ENCODE measurements at places on chromosomes 7 and 10. TPM values are rescaled to one million over a fixed set of nuclear protein-coding genes. Genes with fewer than 3 reads are reported as not detected.

- peak; percentile 68 for DNase-seq
- no peak overlapping the region for H3K4me3 ChIP-seq
- H3K27me3 ChIP-seq = no peaks in the 10 kb centered on the region
Measured at GRCh38 chr7:5382281-5382892, 41.2 kb downstream of the TNRC18 start.

GRCh38 chr10:117542706-117543224, at the start of gene EMX2:
EMX2 (plus strand) TSS chr10:117542746; CDS start chr10:117543268, 522 bp downstream.
- peak within 1 kb of the TSS; percentile 52 for H3K4me3 ChIP-seq
- H3K27me3 ChIP-seq = peaks cover 4% of the 10 kb centered on the region
- DNase-seq = no peak
- peaks cover 16% of the 10 kb centered on the region for H3K4me1 ChIP-seq
- H3K36me3 ChIP-seq = no peaks in the 10 kb centered on the region

DNA sequence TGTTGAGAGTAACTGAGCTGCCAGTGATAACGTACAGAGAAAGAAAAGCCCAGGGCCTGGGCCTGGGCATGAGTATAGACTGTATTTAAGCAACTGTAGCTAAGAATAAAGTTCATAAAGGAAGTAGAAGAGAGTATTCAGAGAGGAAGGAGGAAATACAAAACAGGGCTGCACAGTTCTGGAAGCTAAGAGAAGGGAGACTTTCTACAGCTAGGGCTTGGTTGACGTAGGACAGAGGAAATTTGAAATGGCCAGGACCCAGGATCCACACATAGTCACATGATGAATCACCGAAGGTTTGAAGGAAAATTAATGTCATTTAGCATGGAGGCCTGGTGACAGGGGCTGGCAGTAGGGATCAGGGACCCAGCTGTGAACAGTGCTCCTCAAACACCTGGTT, 66.7 kb downstream of the ARL4A start:
- H3K36me3 ChIP-seq = no peaks in the 10 kb centered on the region
- H3K27ac ChIP-seq = no peak overlapping the region
- DNase-seq = no peak
- H3K4me1 ChIP-seq = no peaks in the 10 kb centered on the region
- no peaks in the 10 kb centered on the region for H3K27me3 ChIP-seq
- H3K4me3 ChIP-seq = no peak overlapping the region

SAP25 gene
- total RNA-seq = 28.4 TPM

DNA sequence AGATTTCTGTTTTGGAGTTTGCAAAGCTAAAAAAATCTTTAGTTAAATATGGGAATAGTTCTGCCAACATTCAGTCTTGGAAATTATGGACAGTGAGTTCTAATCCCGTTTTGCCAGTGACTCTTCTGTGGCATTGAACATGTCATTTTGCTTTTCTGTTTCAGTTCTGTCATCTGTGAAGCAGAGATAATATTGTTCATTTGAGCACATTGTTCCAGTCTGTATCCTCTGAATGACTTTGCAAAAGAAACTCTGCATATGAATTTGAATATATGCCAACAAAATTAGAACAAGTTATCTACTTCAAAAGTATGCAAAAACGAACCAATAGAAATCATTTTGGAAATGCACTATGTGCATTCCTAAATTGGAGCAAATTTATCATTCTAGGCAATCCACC, 746.0 kb upstream of the POT1 start:
- H3K4me1 ChIP-seq = no peaks in the 10 kb centered on the region
- no peaks in the 10 kb centered on the region for H3K36me3 ChIP-seq
- no peaks in the 10 kb centered on the region for H3K27me3 ChIP-seq
- no peak for DNase-seq
- H3K27ac ChIP-seq = no peak overlapping the region

DNA sequence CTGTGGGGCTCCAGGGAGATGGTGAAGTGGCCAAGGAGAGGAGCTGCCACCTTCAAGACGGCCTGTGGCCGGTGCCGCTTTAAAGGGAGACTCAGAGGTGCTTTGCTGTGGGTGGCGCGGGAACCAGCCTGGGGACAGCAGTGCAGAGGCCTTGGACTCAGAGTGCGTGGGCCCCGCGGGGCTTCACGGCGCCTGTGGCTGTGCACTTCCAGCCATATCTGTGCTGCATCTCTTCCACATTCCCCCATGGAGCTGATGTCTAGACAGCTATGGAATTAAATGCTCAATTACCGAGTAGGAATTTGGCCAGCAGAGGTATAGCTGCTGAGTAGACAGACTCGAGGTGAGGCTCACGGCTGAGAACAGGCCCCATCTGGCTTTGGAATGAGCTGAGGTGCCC, 41.7 kb downstream of the HTRA1 start:
- H3K36me3 ChIP-seq = no peaks in the 10 kb centered on the region
- H3K27me3 ChIP-seq = no peaks in the 10 kb centered on the region
- peaks cover 10% of the 10 kb centered on the region for H3K4me1 ChIP-seq
- no peak overlapping the region for H3K27ac ChIP-seq
- no peak overlapping the region for H3K4me3 ChIP-seq
- no peak for DNase-seq

GRCh38 chr10:29540016-29540415, 94.8 kb downstream of the SVIL start:
- H3K36me3 ChIP-seq = no peaks in the 10 kb centered on the region
- H3K27ac ChIP-seq = no peak overlapping the region
- peaks cover 23% of the 10 kb centered on the region for H3K4me1 ChIP-seq
- no peak overlapping the region for H3K4me3 ChIP-seq
- DNase-seq = no peak

GRCh38 chr10:127990846-127991542, 84.1 kb downstream of the PTPRE start:
- no peak for DNase-seq
- no peak overlapping the region for H3K27ac ChIP-seq
- H3K4me3 ChIP-seq = no peak overlapping the region
- no peaks in the 10 kb centered on the region for H3K27me3 ChIP-seq
- no peaks in the 10 kb centered on the region for H3K36me3 ChIP-seq

DNA sequence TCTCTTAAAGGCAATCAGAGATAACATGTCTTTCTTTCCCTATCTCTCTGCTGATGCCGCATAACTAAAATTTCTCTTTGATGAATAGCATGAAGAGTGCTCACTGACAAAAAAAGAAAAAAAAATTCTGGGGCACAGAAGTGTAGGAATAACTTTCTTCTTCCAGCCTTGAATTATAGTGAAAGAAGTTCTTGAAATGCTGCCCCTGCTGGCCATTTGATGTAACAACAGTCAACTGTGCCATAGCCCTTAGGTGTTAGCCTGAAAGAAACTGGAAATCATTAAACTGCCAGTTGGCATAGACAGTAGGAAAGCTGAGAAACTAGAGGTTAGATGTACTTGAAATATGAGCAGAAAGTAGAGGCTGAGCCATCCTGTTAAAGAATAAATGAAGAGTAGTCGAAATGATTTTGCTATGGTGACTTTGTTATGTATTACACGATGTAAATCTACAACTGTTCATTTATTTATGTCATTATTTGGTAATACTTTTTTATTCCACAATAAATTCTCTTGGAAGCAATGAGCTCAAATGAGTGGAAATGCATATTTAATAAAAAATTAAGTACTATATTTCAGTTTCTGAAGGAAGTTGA, 48.3 kb upstream of the FAM171A1 start:
- peak; percentile 62 for DNase-seq
- H3K36me3 ChIP-seq = no peaks in the 10 kb centered on the region
- no peak overlapping the region for H3K27ac ChIP-seq
- H3K4me3 ChIP-seq = no peak overlapping the region
- H3K27me3 ChIP-seq = no peaks in the 10 kb centered on the region

CALML5 gene
- not detected for total RNA-seq

DNA sequence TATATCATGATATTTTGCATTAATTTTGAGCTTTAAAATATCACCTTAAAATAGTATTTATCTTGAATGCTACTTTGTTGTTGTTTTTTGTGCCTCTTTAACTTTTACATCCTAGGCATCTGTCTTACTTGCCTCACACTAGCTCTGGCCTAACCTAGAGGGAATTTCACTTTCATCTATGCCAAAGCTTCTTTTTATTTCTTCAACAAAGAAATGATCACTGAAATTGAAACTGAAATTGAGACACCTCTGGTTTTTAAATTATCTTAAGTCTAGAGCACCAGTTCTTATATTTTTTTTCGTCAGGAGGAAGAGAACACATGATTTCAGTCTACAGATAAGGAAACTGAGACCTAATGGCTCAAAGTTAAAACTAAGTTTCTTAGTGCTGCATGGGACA, 3.5 kb upstream of the SCIN start:
- H3K4me3 ChIP-seq = no peak overlapping the region
- no peaks in the 10 kb centered on the region for H3K36me3 ChIP-seq
- H3K27ac ChIP-seq = no peak overlapping the region
- no peaks in the 10 kb centered on the region for H3K27me3 ChIP-seq
- no peak for DNase-seq
- H3K4me1 ChIP-seq = no peaks in the 10 kb centered on the region

DNA sequence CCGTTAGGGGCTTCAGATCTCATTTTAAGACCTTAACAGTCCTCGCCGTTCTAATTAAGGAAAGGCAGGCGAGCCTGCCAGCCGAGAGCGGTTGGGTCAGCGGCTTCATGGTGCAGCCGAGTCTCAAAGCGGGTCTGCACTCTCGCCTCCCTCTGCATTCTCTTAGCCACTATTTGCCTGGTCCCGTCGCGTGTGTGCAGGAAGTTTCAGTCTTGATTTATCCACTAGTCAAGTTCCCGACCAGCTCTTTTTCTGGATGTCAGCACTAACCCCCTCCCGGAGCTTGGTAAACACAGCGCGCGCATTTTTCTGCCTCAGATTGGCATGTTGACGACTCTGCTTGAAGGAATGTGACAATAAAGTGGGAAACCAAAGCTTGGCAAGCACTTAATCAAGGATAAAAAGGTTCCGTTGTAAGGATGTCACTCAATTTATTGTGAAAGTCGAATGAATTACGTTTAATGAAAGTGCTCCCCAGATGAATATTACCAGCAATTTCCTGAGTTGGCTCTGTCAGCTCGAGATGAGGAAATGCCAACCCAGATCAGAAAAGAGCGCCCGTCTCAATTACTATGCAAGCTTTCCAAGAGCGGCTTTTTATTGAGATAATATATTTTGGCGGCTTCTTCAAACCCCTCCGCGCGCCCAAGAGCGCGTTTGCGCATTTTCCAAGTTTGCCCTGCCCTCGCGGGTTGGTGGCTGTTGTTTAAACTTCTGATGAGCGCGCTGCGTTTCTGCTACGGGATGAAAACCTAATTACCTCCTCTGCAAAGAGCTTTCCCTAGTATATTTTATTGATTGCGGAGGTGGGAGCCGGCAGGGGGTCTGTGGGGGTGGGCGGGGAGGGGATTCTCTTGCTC, 7.9 kb downstream of the NXPH1 start:
- no peak overlapping the region for H3K27ac ChIP-seq
- no peak overlapping the region for H3K4me3 ChIP-seq
- no peaks in the 10 kb centered on the region for H3K36me3 ChIP-seq
- H3K27me3 ChIP-seq = no peaks in the 10 kb centered on the region
- no peaks in the 10 kb centered on the region for H3K4me1 ChIP-seq

DNA sequence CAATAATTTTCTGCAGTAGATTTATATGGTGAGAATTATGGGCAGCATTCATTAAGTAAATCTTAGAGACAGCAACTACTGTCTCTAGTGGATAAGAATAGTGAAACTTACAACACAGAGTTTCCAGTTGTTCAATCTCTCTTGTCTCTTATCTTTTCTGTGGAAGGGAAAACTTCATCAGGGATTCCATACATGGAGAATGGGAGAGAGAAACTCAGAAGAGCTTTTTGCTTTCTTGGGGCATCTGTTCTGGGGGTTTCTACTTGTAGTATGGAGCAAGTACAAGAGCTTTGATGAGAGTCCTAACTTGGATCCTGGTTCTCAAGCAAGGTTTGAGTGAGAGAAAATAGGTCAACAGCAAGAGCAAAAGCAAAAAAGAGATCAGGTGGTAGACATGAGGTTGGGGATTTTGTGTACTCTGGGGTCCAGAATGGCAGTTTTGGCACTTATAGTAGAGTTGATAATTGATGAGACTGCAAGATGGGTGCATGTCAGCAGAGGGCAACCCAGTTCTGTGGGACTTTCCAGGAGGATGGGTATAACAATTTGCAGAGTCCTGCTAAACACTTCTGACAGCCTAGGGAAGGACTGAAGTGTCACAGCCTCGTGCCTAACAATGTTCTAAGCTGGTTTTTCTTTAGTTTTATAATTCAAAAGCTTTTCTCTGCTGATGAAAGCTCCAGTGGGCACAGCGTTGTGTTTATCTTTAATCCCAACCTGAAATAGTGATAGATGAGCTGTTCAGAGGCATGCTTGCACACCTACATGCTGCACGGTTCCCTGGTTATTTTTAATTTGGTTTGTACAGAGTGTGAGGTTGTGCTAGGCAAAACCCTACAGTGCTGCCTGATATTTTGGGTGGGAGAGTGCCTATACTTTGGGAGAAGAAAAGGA, 32.0 kb upstream of the STRIP2 start:
- no peak overlapping the region for H3K27ac ChIP-seq
- H3K27me3 ChIP-seq = no peaks in the 10 kb centered on the region
- H3K4me1 ChIP-seq = no peaks in the 10 kb centered on the region
- H3K36me3 ChIP-seq = no peaks in the 10 kb centered on the region
- no peak for DNase-seq

GRCh38 chr10:69087590-69088470, at the start of gene SRGN:
SRGN (plus strand) TSS chr10:69088103; CDS start chr10:69088158, 55 bp downstream.
- peaks cover 7% of the 10 kb centered on the region for H3K4me1 ChIP-seq
- DNase-seq = peak; percentile 84
- peak within 1 kb of the TSS; percentile 89 for H3K27ac ChIP-seq
- no peaks in the 10 kb centered on the region for H3K27me3 ChIP-seq
- H3K4me3 ChIP-seq = peak within 1 kb of the TSS; percentile 14

- H3K27ac ChIP-seq = no peak overlapping the region
- H3K27me3 ChIP-seq = no peaks in the 10 kb centered on the region
- DNase-seq = no peak
- H3K4me1 ChIP-seq = no peaks in the 10 kb centered on the region
Measured at GRCh38 chr10:86252556-86252955, 114.0 kb downstream of the GRID1 start.

TAS2R3 gene
- total RNA-seq = 12.3 TPM

- H3K4me1 ChIP-seq = no peaks in the 10 kb centered on the region
- no peaks in the 10 kb centered on the region for H3K36me3 ChIP-seq
- H3K27ac ChIP-seq = no peak overlapping the region
- H3K4me3 ChIP-seq = no peak overlapping the region
- no peak for DNase-seq
Measured at GRCh38 chr7:116018731-116019130, 11.8 kb downstream of the TFEC start.

GRCh38 chr7:149626972-149627371, 129.4 kb upstream of the ZNF746 start:
- DNase-seq = no peak
- H3K36me3 ChIP-seq = no peaks in the 10 kb centered on the region
- peaks cover 7% of the 10 kb centered on the region for H3K4me1 ChIP-seq
- no peak overlapping the region for H3K4me3 ChIP-seq

DNA sequence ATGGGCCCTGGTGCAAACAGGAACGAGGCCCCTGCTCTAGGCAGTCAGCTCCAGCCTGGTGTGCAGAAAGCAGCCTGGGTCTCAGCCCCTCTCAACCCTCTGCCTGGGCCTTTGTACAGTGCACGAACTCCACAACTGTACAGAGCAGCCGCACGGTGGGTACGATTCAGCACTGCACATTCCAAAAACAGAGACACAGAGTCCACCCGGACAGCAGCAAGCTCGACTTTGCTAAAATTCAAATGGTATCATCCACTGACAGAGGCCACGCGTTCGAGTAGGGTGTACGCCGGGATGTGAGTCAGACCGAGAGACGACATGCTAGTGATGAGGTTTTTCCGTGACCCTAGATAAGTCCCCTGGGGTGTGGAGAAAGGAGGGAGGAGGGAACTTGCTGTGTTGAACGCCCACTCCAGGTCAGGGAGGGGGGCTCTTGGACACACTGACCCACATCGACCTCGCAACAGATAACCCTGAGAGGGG, 65.6 kb upstream of the PDGFA start:
- H3K27ac ChIP-seq = no peak overlapping the region
- no peaks in the 10 kb centered on the region for H3K4me1 ChIP-seq
- no peaks in the 10 kb centered on the region for H3K36me3 ChIP-seq
- DNase-seq = no peak
- no peaks in the 10 kb centered on the region for H3K27me3 ChIP-seq
